Fibroblast of skin of back (primary cell): ENCODE measurements at places on chromosomes 4 and X.

GRCh38 chrX:53075011-53075410 is 7.2 kb upstream of the TSPYL2 start:
- no peak for DNase-seq

DNA sequence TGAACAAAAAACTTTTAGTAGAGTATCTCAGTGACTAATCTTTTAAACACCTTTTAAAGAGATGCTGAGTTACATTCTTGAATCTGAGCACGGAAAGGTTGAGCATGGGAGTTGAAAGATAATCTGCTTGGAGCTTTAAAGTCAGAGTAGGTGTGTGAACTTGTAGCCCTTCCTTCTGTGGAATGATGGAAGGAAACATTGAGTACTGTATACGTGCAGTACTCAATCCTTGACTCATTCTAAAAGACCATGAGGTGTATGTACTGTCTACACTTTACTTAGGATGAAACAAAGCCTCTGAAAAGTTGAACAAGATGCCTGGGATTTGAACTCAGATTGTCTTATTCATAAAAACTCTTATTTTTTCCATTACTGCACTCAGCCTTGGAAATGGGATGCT is 3.4 kb downstream of the ENOPH1 start:
- DNase-seq = no peak

GRCh38 chr4:153661215-153661822 is 22.8 kb upstream of the TLR2 start:
- no peak for DNase-seq

DNA sequence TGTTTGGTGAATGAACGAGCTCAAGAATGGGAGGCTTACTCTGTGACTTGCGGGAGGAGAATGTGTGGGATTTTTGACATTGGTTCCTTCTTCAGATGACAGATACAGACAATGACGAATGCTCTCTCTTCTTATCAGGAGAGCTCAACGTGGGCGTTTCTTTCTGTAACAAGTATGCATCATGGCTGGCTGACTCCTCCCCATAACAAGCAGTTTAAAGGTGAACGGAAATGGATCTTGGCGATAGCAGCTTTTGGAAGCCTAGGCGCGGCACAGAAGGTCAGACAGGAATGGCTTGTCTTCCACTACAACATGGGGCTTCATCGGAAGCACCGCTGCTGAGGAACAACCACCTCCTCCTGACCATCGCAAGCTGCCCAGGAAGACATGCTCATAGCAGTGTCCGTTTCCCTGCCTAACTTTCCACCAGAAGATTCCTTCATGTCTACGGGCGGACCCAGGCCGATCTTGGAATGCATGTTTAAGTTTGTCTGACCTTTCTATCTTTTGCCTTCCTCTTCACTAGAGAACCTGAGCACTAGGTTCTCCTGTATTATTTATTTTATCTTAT is 18.3 kb upstream of the ACSL1 start:
- DNase-seq = no peak

DNA sequence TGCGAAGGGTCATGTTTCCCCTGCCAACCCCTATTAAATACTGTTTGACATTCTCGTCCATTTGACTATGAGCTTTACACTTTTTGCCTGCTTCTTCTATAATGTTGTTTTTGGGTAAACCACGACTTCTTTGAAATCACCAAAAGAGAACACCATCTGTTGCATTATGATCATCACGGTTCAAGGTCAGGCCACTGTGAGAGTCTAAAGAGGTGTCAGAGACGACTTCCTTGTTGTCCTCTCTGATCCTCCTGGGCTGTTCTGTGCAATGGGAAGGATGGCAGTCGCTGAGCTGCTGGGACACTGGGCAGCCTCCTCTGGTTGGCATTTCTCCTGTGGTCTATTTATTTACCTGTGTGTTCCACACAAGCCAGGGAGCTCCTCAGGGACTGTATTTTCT is 137.5 kb downstream of the RASL11B start:
- no peak for DNase-seq

GRCh38 chr4:13543839-13544605 is at the start of gene NKX3-2:
NKX3-2 (minus strand) TSS chr4:13544508; CDS start chr4:13544414, 94 bp downstream.
- no peak for DNase-seq

- no peak for DNase-seq
These were observed 333.5 kb downstream of the TENM3 start for GRCh38 chr4:182576601-182577289.

DNA sequence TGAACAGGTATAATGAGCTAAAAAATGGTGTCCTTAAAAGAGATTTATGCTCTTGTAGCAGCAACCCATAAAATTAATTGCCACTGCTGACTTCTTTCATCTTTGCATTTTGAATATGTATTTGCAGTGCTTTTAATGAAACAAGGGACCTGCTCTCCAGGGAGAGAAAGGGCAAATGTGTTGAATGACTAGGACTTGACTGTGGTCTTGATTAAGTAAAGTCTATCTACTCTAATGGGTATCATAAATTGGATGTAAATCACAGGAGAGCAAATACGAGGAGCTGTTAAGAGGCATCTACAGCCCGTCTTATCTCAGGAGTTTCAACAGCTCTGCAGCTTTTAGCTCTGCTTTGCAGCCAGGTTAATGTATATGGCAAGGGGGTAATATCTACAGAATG is 216.4 kb downstream of the PALLD start:
- no peak for DNase-seq

DNA sequence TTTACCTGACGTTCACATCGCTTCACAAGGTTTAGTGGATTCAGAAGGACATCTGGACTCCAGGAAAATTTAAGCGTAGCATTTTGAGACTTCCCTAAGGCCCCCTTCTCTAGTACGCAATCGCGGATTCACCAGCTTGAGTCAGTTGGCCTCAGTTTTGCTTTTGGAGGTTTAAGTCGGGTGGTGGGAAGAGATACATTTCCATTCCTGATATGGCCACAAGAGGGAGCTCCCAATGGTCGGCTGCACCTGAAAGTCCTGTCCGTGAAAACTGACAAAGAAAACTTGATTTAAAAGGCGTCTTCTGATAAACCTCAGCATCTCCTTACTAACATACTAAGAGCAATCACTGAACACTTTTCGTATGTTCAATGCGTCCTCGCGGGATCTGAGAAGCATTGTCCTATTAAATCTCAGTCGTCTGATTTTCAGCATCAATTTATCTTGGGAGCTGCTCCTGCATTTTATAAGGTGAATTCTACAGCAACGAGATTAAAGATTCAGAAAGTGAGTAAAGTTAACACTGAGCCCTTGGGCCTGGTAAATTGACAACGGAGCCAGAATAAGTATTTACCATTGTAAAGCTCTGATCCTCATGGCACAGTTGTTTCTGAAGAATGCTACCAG is 50.6 kb downstream of the LGI2 start:
- peak; percentile 48 for DNase-seq

GRCh38 chrX:70452143-70452733 is 7.6 kb downstream of the DLG3 start:
- DNase-seq = peak; percentile 51
